ENCODE measurements at places on chromosomes 7 and 10. TPM values are rescaled to one million over a fixed set of nuclear protein-coding genes. Genes with fewer than 3 reads are reported as not detected.

GRCh38 chr7:50366311-50366710, 61.8 kb downstream of the IKZF1 start:
- peaks cover 27% of the 10 kb centered on the region for H3K36me3 ChIP-seq
- H3K27me3 ChIP-seq, result no peaks in the 10 kb centered on the region
- H3K27ac ChIP-seq, result peak overlapping the region; percentile 91
- DNase-seq, result no peak

- peaks cover 14% of the 10 kb centered on the region for H3K4me1 ChIP-seq
- H3K27ac ChIP-seq, result no peak overlapping the region
- peaks cover 8% of the 10 kb centered on the region for H3K36me3 ChIP-seq
- no peak overlapping the region for H3K4me3 ChIP-seq
These were observed 119.5 kb downstream of the RNF216 start for GRCh38 chr7:5661942-5662341.

DNA sequence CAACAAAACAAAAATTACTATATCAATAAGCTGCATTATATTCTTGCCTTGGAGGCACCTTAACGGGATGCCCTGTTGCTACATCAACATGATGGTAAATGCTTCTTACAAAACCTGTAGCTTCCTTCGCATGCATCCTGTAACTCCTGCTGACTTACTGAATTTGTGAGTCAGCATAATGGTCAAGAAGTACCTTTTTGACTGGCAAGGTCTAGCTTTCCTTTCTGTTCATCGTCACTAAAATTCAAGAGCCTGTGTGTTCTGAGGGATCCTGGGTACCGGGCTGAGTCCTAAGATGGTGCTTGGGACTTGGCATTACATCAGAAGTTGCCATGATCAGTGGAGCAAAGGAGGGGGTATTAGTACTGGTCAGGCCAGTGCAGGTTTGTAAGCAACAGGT, 4.9 kb downstream of the PFKFB3 start:
- H3K27me3 ChIP-seq, result no peaks in the 10 kb centered on the region
- peak; percentile 19 for DNase-seq
- peaks cover 33% of the 10 kb centered on the region for H3K4me1 ChIP-seq
- peak overlapping the region; percentile 23 for H3K27ac ChIP-seq
- H3K4me3 ChIP-seq, result peak overlapping the region; percentile 54

ARMC10 gene
- total RNA-seq, result 33.9 TPM

- H3K27me3 ChIP-seq, result no peaks in the 10 kb centered on the region
- peaks cover 10% of the 10 kb centered on the region for H3K4me1 ChIP-seq
- peak overlapping the region; percentile 23 for H3K27ac ChIP-seq
- no peak overlapping the region for H3K4me3 ChIP-seq
These were observed 24.8 kb downstream of the INPP5F start for GRCh38 chr10:119750391-119751230.

GRCh38 chr7:77879272-77879671, 80.7 kb downstream of the PHTF2 start:
- no peaks in the 10 kb centered on the region for H3K27me3 ChIP-seq
- no peak for DNase-seq
- no peak overlapping the region for H3K4me3 ChIP-seq
- peaks cover 13% of the 10 kb centered on the region for H3K4me1 ChIP-seq
- H3K36me3 ChIP-seq, result no peaks in the 10 kb centered on the region

DNA sequence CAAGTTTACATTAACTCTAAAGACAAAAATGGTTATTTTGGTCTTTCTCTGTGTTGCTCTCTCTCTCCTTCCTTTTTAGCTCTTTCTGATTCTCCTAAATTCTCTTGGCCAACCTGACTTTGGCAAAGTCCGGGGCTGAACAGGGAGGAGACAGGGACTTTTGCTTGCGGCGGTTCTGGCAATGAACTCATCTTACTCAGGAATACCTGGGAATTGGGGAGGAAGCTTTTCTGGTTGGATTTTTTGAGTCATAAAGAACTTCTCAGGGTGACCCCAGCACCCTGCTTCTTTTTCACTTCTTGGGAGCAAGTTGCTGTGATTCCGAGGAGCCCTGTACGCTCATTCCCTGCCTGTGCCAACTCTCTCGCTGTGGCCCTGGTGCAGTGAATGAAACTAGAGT, 16.0 kb downstream of the GATA3 start:
- H3K4me1 ChIP-seq, result peaks cover 89% of the 10 kb centered on the region
- peaks cover 66% of the 10 kb centered on the region for H3K36me3 ChIP-seq
- peak overlapping the region; percentile 70 for H3K4me3 ChIP-seq
- DNase-seq, result no peak

- H3K36me3 ChIP-seq, result peaks cover 5% of the 10 kb centered on the region
- no peak overlapping the region for H3K4me3 ChIP-seq
- H3K27me3 ChIP-seq, result no peaks in the 10 kb centered on the region
- DNase-seq, result no peak
These were observed 14.1 kb downstream of the ELMO1 start for GRCh38 chr7:37434529-37434928.

LMOD2 gene
- not detected for total RNA-seq

GRCh38 chr10:63236113-63236935, 103.2 kb downstream of the NRBF2 start:
- peak overlapping the region; percentile 66 for H3K4me3 ChIP-seq
- no peaks in the 10 kb centered on the region for H3K27me3 ChIP-seq
- DNase-seq, result peak; percentile 19
- peaks cover 72% of the 10 kb centered on the region for H3K4me1 ChIP-seq

STAM gene
- total RNA-seq, result 33.3 TPM

DNA sequence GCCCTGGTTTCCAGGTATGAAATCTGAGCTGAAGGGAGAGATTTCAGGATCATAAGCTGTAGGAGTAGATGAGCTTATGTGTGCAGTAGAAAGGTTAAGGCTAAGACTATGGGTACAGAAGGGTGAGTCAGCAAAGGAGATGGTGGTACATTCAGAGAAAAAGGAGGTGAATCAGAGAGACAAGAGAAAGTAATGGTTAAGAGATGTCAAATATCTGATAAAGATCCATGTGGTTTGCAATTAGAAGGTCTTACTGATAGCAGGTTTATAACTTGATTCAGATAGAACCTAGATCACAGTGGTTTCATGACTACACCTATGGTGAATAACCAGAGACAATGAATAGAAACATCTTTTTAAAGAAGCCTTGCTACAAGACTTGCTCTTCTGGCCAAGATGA, 4.5 kb upstream of the NPY start:
- H3K27me3 ChIP-seq, result peaks cover 46% of the 10 kb centered on the region
- DNase-seq, result no peak
- H3K27ac ChIP-seq, result no peak overlapping the region
- H3K36me3 ChIP-seq, result peaks cover 2% of the 10 kb centered on the region
- H3K4me3 ChIP-seq, result no peak overlapping the region
- peaks cover 9% of the 10 kb centered on the region for H3K4me1 ChIP-seq

DNA sequence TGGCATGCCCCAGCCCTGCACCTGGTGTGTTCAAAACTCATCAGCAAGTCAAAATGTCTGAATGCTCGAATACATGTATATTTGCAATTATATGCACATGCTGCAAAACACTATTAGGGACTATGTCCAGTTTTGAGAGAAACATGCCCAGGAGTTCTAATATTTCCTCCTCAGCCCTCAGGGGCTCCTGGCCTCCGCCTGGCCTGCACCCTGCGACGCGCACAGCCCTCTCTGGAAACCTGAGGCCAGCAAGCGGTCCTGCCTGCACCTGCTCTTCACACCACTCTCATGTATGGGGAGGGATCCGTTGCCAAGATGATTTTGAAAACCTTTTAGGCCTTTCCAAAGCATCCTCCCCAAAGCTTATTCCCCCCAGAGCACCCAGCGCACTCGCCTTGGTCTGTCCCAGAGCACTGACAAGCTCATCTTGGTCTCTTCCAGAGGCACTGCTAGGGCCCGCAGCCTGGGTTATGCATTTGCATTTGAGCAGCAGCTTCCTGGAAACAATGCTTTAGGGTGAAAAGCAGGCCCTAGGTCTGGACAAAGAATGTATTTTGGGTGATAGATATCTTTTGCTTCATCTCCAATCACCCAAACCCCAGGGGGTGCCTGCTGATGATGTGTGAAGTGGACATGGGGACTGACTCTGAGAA, 22.6 kb upstream of the CNPY1 start:
- H3K27ac ChIP-seq, result no peak overlapping the region
- H3K4me1 ChIP-seq, result no peaks in the 10 kb centered on the region
- peaks cover 17% of the 10 kb centered on the region for H3K27me3 ChIP-seq

DNA sequence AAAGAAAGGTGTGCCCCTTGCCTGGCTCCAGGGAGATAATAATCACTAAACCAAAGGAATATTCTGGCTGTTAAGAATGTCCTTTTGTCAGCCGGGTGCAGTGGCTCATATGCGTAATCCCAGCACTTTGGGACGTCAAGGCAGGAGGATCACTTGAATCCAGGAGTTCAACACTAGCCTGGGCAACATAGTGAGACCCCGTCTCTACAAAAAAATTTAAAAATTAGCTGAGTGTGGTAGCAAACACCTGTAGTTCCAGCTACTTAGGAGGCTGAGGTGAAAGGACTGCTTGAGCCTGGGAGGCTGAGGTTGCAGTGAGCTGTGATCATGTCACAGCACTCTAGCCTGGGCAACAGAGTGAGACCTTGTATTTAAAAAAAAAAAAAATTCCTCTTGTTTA, 74.1 kb downstream of the HERC4 start:
- DNase-seq, result no peak
- no peaks in the 10 kb centered on the region for H3K27me3 ChIP-seq
- H3K36me3 ChIP-seq, result peaks cover 4% of the 10 kb centered on the region
- no peaks in the 10 kb centered on the region for H3K4me1 ChIP-seq
